ENCODE measurements at places on chromosomes 12 and 14.
A peak's percentile ranks its signal among the peaks of the same experiment; 100 is the strongest.

- DNase-seq: no peak
- H3K27me3 ChIP-seq: peaks cover 8% of the 10 kb centered on the region
- no peak overlapping the region for H3K4me3 ChIP-seq
- H3K4me1 ChIP-seq: no peaks in the 10 kb centered on the region
- H3K36me3 ChIP-seq: no peaks in the 10 kb centered on the region
Observed at GRCh38 chr14:103973354-103973753, 31.0 kb upstream of the RD3L start.

DNA sequence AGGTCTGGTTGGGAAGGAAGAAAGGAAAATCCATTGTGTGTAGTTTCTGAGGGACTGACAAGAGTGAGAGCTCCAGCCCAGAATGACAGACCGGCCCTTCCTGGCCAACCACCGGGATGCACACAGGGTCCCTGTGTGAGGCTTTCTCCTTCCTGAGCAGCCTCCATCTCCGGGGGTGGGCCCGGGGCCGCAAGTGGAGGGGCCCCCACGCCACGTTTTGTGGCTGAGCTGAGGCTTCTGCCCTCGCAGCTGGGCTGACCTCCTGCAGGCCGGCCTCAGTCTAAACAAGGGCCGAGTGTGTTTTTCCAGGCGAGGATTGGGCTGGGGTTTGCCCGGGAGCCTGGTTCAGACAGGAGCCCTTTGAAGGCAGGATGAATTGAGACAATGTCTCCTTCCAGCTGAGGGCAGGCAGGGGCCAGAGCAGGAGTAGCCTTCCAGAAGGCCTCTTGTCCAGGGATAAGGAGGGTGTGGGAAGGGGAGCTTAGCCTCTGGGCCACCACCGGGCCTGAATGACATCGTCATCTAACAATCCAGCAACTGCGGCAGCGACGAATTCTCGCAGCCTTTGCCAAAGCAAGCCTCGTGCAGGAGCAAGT, 96.5 kb upstream of the NCOR2 start:
- no peak overlapping the region for H3K4me3 ChIP-seq
- peak overlapping the region; percentile 53 for H3K27ac ChIP-seq
- no peak for DNase-seq
- no peaks in the 10 kb centered on the region for H3K27me3 ChIP-seq
- no peaks in the 10 kb centered on the region for H3K36me3 ChIP-seq

DNA sequence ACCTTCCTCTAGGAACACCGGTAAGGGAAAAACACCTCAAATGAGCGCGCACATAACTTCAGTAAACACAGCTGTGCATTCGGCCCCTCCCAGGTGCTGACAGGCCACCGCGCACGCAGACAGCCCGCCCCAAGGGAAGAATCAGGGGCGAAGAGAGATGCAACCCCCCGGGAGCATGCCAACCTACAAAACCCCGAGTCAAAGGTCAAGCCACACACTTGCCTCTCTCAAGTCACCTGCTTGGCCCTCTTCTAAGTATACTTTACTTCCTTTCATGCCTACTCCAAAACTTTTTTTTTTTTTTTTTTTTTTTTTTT, 2.3 kb upstream of the CYP46A1 start:
- H3K4me3 ChIP-seq: no peak overlapping the region
- no peaks in the 10 kb centered on the region for H3K27me3 ChIP-seq
- DNase-seq: no peak
- peaks cover 2% of the 10 kb centered on the region for H3K36me3 ChIP-seq
- H3K4me1 ChIP-seq: peaks cover 19% of the 10 kb centered on the region
- no peak overlapping the region for H3K27ac ChIP-seq

DNA sequence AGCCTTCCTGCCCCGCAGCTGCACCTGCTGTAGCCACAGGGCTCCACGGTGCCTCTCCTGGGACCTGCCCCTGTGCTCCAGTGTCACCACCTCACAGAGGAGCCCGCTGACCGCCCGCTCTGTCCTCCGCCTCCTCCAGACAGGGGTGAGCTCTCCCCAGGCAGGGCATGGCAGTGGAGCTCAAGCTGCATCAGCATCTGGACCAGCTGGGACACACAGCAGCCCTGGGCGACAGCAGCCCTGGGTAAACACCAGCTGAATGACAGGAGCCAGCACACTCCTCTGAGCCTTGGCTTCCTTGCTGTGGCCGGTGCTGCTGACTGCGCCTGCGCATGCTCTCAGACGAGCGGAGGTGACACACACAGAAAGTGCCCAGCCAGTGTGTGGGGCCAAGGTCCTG, 22.0 kb downstream of the CHGA start:
- H3K4me1 ChIP-seq: no peaks in the 10 kb centered on the region
- no peaks in the 10 kb centered on the region for H3K36me3 ChIP-seq
- H3K27ac ChIP-seq: no peak overlapping the region
- no peak for DNase-seq
- H3K27me3 ChIP-seq: no peaks in the 10 kb centered on the region

DNA sequence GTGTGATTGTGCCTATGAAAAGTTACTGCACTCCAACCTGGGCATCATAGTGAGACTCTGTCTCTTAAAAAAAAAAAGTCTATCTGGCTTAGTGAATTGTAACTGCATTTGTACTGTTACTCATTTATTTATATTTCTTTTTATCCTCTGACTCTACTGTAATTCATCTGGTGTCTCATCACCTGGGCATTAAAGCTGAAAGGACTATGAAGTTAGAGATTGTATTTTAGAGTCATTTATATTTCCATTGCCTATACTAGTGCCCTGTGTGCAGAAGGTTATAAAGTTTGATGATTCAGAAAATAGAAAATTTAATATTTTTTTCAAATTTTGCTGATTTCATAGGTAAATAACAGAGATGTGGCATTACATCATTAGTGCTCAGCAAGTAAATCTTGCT, 30.2 kb downstream of the BICDL1 start:
- no peak overlapping the region for H3K4me3 ChIP-seq
- no peaks in the 10 kb centered on the region for H3K4me1 ChIP-seq
- no peak overlapping the region for H3K27ac ChIP-seq
- DNase-seq: no peak
- H3K36me3 ChIP-seq: no peaks in the 10 kb centered on the region

GRCh38 chr12:89706551-89706950, 2.1 kb downstream of the ATP2B1 start:
- peaks cover 2% of the 10 kb centered on the region for H3K4me1 ChIP-seq
- no peak overlapping the region for H3K27ac ChIP-seq
- no peaks in the 10 kb centered on the region for H3K36me3 ChIP-seq
- H3K27me3 ChIP-seq: no peaks in the 10 kb centered on the region
- H3K4me3 ChIP-seq: peak overlapping the region; percentile 75
